Right renal pelvis (tissue), 4 donors: ENCODE measurements at places on chromosomes 2 and 18.

GRCh38 chr2:187232749-187233148 lies 215.3 kb downstream of the CALCRL start:
- DNase-seq: no peak

GRCh38 chr2:26088038-26088643 lies 54.3 kb downstream of the RAB10 start:
- DNase-seq: no peak

- DNase-seq: no peak
Observed at GRCh38 chr2:27118525-27119329, at the start of gene CGREF1. Gene CGREF1 (minus strand): TSS chr2:27119128. CDS start chr2:27104366, 14,762 bp downstream.

GRCh38 chr2:151111599-151112278 lies 149.9 kb downstream of the RBM43 start:
- no peak for DNase-seq

DNA sequence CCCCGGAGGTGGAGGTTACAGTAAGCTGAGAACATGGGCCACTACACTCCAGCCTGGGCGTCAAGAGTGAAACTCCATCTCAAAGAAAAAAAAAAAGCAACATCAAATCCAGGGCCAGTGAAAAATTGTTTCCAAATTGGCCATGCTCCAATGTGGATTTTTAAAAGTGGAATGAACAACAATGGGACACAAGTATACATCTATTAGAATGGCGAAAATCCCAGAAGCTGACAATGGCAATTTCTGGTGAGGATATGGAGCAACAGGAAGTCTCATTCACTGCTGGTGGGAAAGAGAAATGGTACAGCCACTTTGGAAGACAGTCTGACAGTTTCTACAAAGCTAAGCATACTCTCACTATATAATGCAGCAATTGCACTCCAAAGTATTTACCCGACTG lies 161.4 kb downstream of the UXS1 start:
- no peak for DNase-seq

GRCh38 chr2:96853321-96853720 lies 4.5 kb downstream of the ANKRD39 start:
- DNase-seq: no peak

- DNase-seq: no peak
Observed at GRCh38 chr18:47260924-47261701, 9.7 kb upstream of the SKOR2 start.

- DNase-seq: no peak
Observed at GRCh38 chr2:42386682-42387081, 25.7 kb upstream of the COX7A2L start.

DNA sequence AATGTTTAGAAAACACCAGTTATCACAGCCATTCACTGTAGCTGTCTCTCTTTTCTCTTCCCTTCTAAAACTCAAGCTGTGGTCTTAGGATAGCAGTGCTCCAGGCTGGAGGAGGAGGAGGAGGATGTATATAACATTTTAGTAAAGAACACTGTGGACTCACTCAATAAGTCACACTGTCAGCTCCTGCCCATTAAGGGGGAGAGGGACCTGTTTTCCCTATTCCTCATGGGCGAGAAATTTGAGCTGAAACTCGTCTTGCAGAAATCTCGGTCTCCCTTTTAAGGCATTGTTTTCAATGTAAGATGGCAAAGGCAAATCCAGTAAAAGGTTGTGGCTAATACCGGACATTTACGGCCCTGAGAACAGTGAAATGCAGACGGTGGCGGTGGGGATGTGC lies 114.8 kb upstream of the ZNF236 start:
- DNase-seq: no peak

GRCh38 chr2:128639120-128639477 lies 320.4 kb upstream of the HS6ST1 start:
- no peak for DNase-seq

DNA sequence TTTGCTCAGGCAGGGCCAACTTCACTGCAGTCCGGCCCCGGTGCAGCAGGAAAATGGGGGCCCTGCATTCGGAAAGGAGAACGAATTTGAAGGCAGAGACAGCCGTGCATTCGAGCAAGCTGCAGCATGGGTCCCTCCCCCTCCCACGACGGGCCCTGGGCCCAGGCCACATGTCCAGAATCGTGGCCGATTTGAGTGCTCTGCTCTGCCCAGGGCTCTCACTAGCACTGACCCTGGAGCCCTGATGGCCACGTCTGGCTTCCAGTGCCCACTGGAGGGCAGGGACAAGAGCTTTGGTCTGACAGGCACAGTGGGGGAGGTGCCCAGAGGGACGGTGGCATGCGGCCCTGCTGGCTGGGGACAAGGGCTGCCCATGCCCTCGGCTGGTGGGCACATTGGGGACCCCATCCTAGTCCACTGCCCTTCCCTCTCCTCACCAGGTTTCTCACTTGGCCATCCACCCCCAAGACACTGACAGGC lies 14.4 kb upstream of the KLHL30 start:
- no peak for DNase-seq

DNA sequence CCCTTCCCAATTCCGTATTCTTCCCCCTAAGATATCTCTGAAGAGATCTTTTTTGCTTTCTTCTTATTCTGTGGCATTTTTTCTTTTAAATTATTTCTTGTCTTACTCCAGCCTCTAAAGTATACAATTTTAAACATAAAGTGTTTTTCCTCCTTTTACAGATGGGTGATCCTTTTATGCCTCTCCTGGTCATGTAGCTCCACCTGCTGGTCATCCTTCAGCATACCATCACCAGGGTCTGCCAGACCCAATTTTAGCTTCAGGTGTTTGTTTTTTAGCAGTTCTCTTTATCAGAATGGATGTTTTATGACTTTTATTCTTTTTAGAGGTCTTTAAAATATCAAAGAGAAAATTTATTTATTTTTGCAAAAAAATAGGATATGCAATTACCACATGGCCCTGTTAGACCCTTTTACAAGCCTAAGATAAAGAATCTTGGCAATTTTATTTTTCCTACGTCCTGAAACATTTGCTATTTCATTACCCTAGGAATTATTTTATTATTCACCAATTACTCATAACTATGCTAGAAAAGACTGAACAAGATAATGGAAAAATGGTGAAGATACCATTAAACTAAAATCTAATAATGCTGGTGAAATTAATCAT lies 55.5 kb downstream of the PIGN start:
- peak; percentile 53 for DNase-seq

DNA sequence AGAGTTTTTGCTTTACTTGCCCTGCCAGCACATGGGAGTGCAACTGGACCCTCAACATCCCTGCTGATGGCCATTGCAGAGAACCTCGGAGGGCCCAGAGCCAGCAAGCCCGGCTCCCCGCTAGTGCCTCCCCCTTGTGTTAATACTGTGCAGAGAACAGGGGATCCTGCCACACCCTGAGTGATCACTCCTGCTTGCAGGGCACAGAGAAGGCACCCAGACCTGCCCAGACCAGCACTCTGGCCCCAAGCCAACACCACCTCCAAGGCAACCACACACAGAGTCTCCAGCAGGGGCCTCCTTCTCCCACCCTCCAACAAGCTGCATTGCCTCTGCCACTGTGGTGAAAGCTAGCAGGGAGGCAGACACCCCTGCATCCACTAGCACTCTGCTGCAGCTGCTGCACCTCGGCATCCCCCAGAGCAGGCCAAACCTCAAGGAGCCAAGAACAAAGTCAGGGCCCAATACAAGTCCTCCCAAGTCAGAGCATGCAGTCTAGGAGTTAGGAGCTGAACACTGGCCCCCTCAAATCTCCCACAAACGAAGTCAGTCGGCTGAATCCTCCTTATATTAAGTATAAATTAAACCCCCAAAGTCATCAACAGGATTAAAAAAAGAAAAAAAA lies 157.7 kb downstream of the CCDC178 start:
- DNase-seq: no peak

DNA sequence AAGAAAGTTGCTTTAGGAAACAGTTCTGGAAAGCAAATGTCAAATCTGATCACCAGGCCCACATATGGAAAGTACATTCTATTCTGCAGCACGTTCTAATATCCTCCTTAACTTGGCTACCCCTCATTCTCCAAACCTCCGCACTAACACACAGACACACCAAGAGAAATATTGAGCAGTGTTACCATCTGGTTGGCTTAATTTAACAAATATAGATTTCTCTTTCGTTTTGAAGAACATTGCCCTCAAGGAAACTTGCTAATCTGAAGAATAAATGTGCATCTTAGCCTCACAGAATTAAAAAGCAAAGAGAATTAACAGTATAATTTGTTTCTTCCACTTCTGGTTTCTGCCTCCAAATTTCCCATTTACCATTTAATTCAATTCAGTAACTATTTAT lies 72.8 kb upstream of the TTC39C start:
- DNase-seq: no peak

DNA sequence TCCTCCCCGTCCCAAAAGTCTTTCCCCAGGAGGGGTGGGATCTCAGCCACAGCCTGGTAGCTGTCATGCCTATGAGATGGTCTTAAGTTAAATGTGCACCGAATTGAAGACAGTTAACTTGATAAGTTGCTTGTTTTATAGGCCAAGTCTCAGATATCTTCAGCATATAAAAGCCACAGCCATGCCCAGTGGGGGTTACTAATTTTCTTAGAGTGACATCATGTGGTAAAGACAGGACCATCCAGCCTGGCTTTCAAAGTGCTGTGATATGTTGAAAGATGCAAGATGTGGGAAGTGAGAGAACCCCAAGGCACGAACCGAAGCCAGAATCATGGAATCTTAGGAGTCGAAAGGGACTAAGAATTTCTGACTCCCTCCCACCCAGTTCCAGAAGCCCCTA lies 42.1 kb upstream of the FAM124B start:
- no peak for DNase-seq

GRCh38 chr18:50797142-50797541 lies 22.7 kb downstream of the MRO start:
- no peak for DNase-seq

DNA sequence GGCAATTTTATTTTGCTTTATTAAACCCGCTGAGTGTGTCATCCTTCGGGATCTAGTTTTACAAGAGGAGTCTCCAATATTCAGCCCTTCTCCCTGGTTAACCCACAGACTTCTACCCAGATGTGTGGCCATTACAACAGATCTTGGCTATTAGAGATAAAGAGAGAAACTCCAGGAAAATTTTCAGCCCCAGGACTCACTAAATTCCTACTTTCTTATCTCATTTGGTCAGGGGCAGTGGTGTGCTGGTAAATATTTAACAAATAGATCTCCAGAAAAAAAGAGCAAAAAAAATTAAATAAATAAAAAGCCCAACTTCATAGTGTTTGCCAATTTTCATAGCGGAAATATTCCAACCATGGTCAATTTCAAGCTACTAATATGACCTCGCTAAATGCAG lies 168.4 kb downstream of the RND3 start:
- no peak for DNase-seq

- DNase-seq: no peak
Observed at GRCh38 chr2:227713291-227713690, 4.5 kb downstream of the SLC19A3 start.

DNA sequence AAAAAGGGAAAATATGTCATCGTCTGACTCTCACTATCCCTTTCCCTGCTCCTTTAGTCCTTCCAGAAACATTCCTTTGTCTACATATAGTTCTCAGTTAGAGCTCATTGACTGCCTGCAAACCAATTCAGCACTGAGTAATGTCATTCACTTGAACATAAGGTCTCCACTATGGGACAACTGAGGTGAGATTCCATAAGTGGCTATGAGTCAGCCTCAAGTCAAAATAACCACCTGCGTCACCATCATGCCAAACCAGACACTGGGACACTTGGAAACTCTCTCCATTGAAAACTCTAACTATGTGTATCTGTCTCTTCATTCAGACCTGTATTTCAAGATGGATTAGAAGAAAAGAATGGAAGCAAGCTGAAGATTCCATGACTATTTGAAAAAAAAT lies 878.0 kb upstream of the PIK3C3 start:
- no peak for DNase-seq

- no peak for DNase-seq
Observed at GRCh38 chr2:65647249-65647842, 214.9 kb upstream of the SPRED2 start.

DNA sequence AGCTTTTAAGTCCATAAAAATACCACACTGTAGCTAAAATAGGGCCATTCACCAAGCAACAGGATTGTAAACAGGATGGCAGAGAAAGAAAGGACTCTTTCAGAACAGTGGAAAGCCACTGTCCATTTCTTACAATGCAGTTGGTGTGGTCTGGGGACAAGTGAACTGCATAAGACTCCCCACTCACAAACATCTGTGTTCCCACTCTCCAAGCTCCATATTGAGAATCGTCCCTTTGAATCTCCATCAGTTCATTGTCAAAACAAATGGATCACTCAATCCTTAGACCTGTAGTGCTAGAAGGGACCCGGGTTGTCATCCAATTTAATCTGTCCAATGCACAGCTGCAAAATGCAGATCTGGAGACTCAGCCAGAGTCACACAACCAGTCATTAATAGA lies 347.4 kb upstream of the KLHL29 start:
- no peak for DNase-seq

DNA sequence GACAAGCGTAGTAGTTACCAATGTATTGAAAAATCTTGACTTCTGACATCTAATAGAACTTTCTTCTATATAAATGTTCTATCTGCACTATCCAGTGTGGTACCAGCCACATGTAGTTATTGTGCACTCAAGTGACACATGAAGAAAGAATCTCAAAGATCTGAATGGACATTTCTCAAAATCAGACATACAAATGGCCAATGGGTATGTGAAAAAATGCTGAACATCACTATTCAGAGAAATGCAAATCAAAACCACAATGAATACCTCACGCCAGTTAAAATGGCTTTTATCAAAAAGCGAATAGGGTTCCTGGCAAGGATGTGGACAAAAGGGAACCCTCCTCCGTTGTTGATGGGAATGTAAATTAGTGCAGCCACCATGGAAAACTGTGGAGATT lies 37.5 kb upstream of the SMCHD1 start:
- DNase-seq: no peak

DNA sequence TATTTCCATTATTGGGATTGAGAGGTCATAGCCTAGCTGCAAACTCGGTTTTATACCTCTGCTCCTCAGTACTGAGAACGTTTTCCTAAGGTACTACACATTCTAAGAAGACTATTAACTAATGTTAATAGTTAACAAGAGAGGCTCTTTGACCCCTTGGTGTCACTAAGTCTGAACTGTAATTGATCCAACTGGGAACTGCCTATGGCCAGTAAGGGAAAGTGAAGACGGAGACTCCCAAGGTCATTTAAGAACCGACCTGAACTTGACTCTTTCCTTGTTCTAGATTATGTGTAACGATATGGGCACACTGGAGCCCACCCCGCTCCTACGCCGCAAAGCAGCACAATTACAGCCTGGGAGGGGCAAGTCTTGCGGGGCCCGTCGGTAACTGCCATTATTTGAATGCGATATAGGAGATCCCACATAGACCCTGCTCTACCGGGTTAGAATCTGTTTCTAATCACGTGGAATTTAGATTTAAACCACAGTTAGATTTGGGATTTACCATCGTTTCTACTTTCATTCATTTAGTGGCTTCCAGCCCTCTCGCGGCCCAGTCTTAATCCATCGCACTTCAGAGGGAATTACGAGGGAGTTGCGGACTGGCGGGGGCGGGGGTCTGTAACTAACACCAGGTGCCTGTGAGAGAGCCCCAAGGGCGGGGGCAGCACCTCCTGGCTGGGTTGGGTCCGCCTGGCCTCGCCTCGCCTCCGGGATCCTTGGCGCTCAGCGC lies 84.1 kb upstream of the EPB41L3 start:
- peak; percentile 2 for DNase-seq

DNA sequence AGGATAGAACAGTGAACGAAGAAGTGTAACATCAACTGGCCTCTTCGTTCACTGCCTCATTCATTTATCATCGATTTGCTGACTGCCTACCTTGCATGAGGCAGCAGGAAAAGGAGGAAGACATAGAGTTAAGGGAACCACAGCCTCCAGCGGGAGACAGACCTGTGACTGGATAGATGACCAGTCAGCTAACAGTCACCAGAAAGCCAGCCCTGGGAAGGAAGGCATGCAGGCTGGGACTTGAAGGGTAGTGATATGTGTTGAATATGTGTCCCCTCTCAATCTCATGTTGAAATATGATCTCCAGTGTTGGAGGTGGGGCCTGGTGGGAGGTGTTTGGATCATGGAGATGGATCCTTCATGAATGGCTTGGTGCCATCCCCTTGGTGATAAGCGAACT lies 58.3 kb downstream of the CTIF start:
- no peak for DNase-seq
